ENCODE measurements at places on chromosomes 4 and X.

GRCh38 chrX:19347916-19348315 lies 4.2 kb downstream of the PDHA1 start:
- no peak for DNase-seq

DNA sequence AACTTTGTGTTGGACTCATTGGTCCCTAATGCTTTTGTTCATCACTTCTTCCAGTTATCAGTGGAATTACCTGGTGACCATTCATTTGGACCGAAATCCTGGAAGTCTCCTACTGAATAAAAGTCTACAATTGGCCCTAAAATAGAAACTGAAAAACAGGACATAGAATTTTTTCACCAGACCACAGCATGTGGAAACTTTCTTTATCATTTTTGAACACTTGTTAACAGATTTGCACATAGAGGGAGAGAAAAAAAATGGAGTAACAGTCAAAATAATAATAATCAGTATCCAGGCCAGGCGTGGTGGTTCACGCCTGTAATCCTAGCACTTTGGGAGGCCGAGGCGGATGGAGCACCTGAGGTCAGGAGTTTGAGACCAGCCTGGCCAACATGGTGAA lies 7.1 kb downstream of the EPGN start:
- no peak for DNase-seq

DNA sequence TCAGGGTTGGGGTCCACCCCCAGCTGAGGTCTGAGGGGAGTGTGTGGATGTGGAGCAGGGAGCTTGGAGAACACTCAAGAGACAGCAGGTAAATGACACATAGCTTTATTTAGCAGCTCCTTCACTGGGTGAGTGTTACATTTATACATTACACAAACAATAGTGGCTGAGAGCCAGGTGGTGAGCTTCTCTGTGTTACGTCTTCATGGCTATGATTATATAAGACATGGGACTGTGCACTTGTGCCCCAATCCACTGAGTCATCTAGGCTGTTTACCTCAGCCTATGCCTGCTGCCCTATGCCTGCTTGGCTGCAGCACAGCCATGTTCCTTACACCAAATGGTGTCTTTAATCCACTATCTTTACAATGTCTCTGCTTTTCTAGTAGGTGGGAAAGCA lies 459.6 kb downstream of the AFF2 start:
- DNase-seq = no peak

DNA sequence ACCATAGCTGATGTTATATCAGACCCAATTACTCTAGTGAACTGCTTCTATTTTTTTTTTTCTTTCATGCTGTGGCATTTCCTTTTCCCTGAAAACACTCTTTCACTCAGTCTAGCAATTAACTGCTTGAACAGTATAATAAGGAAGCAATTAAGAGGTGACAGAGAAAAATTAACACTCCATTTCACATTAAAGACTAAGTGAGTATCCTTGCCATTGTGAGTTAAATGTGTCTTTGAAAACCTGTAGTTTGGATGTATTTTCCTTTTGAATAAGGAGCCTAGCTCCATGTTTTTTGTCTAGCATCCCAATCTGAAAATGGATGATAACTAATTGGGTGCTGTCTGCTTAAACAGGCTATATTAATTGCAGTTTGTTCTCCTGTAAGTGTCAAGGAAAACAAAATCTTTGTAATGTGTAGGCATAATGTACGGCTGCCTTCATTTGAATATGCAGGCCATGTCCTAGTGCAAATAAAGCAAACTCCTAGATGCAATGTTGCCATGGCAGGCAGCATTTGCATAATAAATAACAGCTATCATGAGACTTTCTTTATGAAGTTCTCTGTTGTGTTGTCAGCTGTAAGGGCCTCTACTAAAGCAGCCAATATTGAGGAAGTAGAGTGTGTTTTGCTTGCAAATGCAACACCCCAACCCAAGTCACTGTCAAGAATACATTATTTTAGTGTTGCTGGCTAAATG lies 416.7 kb downstream of the ZIC3 start:
- DNase-seq = no peak

- DNase-seq = no peak
These were observed 6.2 kb upstream of the HPSE start for GRCh38 chr4:83340692-83341343.

- DNase-seq = no peak
These were observed 29.4 kb downstream of the APELA start for GRCh38 chr4:164906368-164906767.

DNA sequence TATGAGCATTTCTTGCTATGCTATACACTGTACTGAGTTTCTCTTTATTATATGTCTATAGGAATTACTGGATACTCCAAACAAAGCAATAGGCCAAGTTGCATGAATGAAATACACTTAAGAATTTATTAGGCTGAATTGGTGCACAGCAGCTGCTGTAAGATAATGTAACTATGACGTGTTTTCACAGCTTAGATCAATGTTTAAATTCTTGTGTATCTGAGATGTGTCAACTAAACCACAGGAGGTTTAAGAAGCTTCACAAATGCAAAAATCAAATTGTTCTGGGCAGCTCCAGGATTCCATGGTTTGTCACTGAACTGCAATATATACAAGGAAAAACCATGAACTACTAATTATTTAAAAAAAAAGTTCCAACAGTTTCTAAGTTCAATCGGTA lies 156.7 kb downstream of the MAPK10 start:
- no peak for DNase-seq

DNA sequence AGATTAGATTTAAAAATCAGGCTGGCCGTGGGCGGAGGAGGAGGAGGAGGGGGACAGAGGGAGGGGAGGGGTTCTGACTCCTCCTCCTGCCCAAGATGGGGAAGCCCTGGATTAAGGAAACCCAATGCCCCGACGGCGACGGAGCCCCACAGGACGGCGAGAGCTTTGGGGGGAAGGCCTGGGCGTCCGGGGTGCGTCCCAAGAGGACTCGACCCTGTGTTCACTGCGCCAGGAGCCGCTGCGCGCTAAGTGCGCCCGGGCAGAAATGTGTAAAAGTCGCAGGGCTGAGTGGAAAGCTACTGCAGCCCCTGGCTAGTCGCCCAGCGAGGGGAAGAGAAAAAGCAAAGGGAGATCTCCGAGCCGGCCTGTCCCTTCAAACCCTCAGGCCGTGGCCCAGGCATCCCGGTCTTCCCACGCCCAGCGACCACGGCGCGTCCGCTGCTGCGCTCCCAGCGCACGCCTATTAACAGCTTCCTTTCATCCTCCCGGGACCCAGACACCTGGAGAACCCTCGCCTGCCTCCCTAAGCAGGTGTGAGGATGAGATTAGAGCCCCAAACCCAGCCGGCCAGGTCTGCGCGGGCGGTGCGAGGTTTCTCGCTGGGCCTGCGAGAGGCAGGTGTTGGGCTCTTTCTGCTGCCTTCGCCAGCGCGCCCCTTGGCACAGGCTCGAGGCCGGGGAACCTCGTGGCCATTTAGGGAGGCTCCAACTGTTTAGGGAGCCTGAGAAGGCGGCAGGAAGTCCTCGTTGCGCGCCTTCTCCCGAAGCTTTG lies 1.4 kb upstream of the RPS6KA3 start:
- DNase-seq = no peak

DNA sequence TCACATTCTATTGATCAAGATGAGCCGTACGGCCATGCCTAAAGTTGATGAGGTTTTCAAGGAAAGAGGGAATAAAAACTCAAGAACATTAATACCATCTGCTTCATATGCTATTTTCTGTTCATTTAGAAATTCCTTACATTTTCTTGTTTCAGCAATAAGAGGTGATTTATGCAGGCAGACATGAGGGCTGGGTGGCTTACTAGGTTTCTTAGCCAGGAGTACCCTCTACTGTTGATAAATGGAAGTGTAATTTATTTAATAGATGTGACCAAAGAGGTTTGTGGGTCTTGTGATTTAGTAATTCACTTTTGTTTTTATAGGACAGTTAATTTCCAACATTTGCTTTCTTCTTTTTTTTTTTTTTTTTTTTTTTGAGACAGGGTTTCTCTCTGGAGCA lies 6.4 kb upstream of the SMIM9 start:
- no peak for DNase-seq

DNA sequence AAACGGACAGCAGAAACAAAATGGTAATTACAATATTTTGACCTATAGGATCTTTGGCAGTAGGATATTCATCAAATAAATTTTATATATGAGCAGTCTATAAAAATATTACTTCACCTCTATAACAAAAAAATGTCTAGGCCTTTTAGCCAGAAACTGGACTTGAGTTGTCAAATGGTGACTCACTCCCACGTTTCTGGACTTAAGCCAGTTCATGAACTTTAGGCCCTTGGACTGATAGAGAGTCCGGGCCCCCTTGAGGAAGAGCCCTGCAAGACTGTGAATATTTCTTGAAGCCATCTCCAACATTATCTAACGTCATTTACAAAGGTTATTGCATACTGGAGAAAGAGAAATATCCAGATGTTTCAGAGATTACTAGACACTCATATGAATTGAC lies 106.8 kb upstream of the FAM47A start:
- DNase-seq = no peak

GRCh38 chr4:53003959-53004358 lies 141.8 kb downstream of the RASL11B start:
- DNase-seq = no peak

DNA sequence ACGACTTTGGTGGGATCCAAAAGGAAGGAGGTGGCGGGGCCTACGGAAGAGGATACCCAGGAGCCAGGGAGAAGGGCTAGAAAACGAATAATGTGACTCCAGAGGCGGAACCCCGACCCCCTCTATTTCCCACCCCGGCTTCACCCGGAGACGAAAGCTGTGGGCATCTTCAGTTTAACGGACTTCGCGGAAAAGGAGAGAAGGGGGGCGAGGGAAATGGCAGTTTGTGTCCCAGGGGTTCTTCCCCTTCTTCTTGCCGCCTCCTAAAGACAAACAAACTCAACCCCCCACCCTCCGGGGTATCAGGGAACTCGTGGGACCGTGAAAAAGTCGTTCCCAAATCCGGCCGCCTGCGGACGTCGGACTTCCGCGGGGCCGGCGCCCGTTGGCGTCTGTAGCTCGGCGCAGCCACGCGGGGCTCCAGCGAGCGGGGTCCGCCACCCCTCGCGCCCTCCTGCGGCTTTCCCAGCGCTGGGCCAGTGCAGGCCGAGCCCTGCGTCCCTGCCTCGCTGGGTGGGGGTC lies 3.6 kb upstream of the LEF1 start:
- DNase-seq = no peak

DNA sequence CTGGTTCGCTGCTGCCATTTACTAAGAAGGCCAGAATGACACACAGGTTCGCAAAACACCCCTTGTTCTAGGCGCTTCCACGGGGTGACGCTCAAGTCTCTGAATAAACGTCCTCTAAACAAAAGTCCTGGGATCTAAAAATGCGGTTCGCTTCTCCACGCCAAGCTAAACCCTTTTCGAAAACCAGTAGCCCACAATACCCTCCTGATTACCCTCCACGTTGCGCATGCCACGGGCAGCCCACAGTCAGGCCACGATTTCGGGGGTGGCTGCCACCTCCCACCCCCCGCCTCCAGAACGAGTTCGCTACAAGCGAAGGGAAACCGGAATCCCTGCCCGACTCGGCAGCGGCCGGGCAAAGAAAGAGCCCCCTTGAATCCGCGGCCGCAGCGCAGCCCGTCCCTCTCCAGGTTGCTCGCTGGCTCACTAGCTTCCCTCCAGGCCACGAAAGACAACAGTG lies 423 bp downstream of the RPL39 start:
- DNase-seq = no peak

- DNase-seq = no peak
These were observed 40.3 kb upstream of the GRPEL1 start for GRCh38 chr4:7108046-7108625.

GRCh38 chrX:40099055-40099958 lies 1.5 kb upstream of the BCOR start:
- DNase-seq = no peak

GRCh38 chrX:12128017-12128416 lies 10.3 kb upstream of the FRMPD4 start:
- no peak for DNase-seq

- DNase-seq = no peak
These were observed 325.2 kb downstream of the LDB2 start for GRCh38 chr4:16573206-16573605.

GRCh38 chr4:152735906-152736305 lies 43.6 kb downstream of the TIGD4 start:
- DNase-seq = no peak

GRCh38 chr4:168291242-168291641 lies 27.3 kb downstream of the DDX60 start:
- DNase-seq = no peak

DNA sequence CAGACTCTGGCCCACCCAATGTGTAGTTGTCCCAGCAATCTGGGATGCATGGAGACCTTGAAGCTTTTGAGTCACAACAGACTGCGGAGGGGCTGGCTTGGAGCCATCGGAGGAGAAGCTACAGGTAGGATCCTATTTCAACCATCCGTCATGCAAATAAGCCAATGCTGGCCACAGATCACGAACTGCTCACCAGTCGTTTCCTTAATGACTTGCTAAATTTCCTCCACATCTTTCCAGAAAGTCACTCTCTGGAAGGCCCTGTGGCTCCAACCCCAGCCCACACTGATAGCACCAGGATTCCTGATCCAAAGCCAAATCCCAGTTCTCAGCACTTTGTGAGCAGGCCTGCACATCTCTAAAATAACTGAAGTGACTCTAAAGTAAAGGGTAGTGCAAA lies 321.3 kb downstream of the RAB28 start:
- no peak for DNase-seq

- no peak for DNase-seq
These were observed 3.6 kb downstream of the SMIM14 start for GRCh38 chr4:39635023-39635422.

DNA sequence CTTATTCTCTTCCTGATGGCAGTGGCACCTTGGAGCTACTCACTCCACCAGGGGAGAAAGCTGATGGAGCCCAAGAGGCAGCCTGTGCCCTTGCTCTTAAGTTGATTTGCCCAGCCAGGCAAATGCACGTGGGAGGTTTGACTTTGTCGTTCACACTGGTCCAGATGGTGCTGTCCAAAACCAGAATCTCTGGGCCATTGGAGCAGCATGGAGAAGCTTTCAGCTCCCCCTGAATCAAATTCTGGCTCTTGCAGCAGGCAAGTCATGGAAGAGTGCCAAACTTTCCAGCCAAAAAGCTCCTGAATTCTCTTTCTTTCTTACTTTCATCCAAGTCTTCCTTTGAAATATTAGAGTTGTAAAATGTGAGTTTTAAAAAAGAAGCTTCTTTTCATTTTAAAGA lies 970.4 kb downstream of the RPA4 start:
- no peak for DNase-seq

DNA sequence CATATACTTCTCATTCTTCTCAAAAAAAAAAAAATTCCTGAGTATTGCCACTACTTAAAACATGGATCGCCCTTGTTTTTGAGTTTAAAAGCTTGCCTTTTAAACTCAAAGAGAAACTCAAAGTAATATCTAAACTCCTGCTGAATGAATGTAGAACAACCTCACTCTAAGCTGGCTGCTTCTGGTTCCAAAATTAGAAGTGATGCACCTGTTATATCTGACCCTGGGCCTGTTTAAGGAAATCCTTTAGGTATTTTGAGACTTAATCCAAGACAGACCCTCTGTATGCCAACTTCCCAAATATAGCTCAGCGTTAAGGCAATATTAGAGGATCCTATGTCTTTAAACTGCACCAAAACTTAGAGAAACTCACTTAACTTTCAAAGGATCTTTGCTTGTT lies 1.8 kb upstream of the OTUD4 start:
- DNase-seq = no peak

Measured in stimulated activated CD4-positive, alpha-beta T cell treated with anti-CD3 and anti-CD28 coated beads, TNF-alpha, amount 100 ng/mL, for 1 hour (primary cell).